Activated T-helper 2 cell treated with anti-CD3 and anti-CD28 coated beads, Interferon-gamma antibody, Interleukin-2, Interleukin-4, amounts not matched to agents 10 μg/mL and 5 μg/mL and 100 μg/mL, durations not matched to agents 14 hours and 24 hours and 36 hours (primary cell): ENCODE measurements at places on chromosomes 4 and X. TPM values are rescaled to one million over a fixed set of nuclear protein-coding genes. Genes with fewer than 3 reads are reported as not detected.

DNA sequence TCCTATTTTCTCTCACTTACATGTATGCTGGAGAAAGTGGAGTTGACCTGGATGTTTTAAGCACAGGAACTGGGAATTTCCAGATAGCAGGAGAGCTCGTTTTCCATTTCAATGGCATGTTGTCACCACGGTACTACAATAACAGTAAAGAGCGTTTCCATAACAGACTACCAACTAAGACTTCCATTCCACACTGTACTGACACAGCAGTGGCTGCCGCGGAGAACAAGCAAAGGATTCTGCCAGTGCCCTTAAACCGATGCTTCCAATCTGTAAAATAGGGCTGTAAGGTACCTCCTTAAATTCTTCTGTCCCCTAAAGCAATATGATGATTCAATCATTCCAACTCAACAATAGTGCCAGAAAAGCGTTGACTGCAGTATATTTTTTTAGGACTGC is 143.9 kb downstream of the KLHL13 start:
- H3K4me3 ChIP-seq = no peak overlapping the region
- H3K36me3 ChIP-seq = no peaks in the 10 kb centered on the region
- no peak overlapping the region for H3K27ac ChIP-seq
- H3K27me3 ChIP-seq = no peaks in the 10 kb centered on the region

GRCh38 chr4:89296896-89297295 is 10.7 kb downstream of the GPRIN3 start:
- no peaks in the 10 kb centered on the region for H3K27me3 ChIP-seq
- H3K36me3 ChIP-seq = peaks cover 21% of the 10 kb centered on the region
- H3K4me1 ChIP-seq = peaks cover 74% of the 10 kb centered on the region
- no peak for DNase-seq
- H3K4me3 ChIP-seq = no peak overlapping the region
- peak overlapping the region; percentile 67 for H3K27ac ChIP-seq

DNA sequence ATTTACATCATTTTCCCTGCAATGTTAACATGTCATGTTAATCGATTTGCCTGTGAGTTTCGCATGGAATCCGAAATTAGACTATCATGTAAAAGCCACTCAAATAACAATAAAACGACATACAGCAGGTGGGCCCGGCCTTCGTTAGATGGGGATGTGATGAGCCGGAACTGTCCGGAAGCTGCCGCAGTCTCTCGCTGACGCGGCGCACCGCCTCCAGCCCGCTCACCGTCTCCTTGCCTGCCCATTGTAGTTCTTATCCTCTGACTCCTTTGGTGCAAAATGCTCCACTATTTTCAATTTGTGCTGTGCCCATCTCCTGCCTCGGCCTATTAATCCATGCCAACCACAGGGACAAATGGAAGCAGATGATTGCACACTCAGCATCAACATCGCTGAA is 877.5 kb upstream of the TENM3 start:
- H3K36me3 ChIP-seq = no peaks in the 10 kb centered on the region
- H3K4me1 ChIP-seq = no peaks in the 10 kb centered on the region
- no peak for DNase-seq
- no peak overlapping the region for H3K27ac ChIP-seq
- H3K27me3 ChIP-seq = no peaks in the 10 kb centered on the region

DNA sequence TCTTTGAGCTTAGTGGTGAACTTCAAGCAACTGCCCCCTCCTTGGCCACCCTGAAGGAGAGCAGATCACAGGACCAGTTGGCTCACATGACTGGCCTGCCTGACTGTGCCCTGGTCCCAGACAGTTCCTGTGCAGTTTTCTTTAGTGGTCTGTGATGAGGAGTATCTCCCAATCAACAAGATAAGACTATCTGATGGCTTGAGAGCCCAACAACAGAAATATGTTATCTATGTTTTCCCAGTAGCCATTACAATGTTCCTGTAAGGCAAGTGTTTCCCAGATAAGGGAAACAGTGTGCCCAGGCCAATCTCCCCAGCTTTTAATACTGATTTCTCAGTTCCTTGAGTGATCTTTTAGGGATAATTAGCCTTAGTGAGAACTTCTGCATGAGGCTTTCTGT is 14.2 kb upstream of the TIMM8A start:
- H3K36me3 ChIP-seq = no peaks in the 10 kb centered on the region
- H3K27me3 ChIP-seq = no peaks in the 10 kb centered on the region
- H3K27ac ChIP-seq = no peak overlapping the region
- no peak for DNase-seq
- peaks cover 3% of the 10 kb centered on the region for H3K4me1 ChIP-seq

DNA sequence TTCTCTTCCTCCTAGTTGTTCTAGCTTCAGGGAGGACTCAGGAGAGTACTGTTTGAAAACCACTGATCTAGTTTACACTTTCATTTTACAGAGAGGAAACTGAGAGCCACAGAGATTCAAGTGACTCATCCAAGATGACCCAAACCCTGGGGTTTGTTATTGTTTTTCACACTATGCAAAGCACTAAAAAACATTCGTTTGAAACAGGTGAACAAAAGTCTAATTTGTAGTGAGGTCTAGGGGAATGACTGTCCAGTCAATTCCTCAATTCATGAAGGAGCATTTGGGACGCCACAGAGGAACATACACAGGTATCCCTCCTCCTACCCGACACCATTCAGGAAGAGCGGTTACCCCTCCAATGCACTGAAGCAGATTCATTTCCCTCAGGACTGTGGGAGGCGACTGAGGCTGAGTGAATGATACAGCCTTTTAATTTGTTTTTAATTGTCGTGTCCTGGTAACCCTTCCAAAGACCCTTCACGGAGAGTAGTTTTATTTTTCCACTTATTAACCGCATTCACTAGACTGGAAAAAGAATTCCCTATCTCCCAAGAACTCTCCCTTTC is 30.3 kb downstream of the TLR10 start:
- no peak overlapping the region for H3K27ac ChIP-seq
- DNase-seq = no peak
- peaks cover 3% of the 10 kb centered on the region for H3K36me3 ChIP-seq
- H3K4me1 ChIP-seq = peaks cover 7% of the 10 kb centered on the region

DNA sequence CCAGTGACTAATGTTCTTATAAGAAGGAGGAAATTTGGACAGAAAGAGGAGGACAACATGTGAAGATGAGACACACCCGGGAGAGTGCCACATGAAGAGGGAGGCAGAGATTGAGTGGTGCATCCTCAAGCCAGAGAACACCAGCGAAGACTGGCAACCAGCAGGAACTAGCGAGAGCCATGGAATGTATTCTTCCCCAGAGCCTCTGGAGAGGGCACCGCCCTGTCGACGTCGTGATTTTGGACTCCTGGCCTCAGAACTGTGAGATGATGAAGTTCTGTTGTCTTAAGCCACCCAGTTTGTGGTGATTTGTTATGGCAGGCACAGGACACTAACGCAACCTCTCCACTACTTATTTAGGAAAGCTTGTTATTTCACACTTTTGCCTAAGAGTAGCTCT is 196.0 kb upstream of the TLL1 start:
- H3K36me3 ChIP-seq = no peaks in the 10 kb centered on the region
- DNase-seq = no peak
- no peaks in the 10 kb centered on the region for H3K27me3 ChIP-seq
- H3K27ac ChIP-seq = no peak overlapping the region
- H3K4me3 ChIP-seq = no peak overlapping the region

DNA sequence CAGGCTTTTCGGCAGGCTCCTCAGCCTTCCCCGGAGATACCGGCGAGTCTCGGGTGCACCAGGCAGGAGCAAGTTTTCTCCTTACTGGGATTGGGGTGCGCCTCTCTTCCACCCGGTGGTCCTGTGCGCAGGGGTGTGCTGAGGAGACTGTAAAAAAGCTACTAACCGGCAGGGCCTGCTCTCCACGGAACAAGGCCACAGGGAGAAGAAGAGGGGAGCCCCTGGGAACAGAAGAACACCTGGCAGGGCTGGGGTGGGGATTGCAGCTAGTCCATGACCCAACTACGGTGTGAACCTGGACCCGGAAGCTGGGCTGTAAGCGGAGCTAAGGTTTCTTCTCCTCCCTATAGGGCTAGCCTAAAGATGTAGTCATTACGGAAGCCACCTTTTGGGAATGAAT is 17.7 kb upstream of the ZIC3 start:
- no peak for DNase-seq
- no peak overlapping the region for H3K27ac ChIP-seq
- H3K27me3 ChIP-seq = peaks cover 54% of the 10 kb centered on the region
- no peak overlapping the region for H3K4me3 ChIP-seq
- no peaks in the 10 kb centered on the region for H3K4me1 ChIP-seq
- H3K36me3 ChIP-seq = no peaks in the 10 kb centered on the region

DNA sequence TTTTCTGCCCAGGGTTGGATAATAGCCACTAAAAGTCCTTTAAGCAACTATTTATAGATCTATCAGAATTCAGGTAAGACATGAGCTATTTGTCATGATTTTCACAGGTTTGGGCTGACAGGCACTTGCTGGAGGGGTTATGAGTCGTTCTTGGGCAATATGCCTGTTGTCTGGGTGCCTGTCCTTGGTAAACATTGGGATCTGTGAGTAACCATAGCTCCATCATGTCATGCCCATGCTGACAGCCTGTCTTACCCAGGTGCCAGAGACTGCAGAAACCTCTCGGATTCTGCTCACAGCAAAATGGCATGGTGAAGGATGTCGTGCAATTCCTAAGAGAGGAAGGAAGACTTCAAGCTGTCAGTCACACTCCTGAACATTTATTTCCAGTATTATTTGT is 116.0 kb upstream of the PUDP start:
- no peak overlapping the region for H3K4me3 ChIP-seq
- H3K27ac ChIP-seq = no peak overlapping the region
- no peaks in the 10 kb centered on the region for H3K4me1 ChIP-seq
- DNase-seq = no peak
- no peaks in the 10 kb centered on the region for H3K27me3 ChIP-seq

- no peak for DNase-seq
- no peaks in the 10 kb centered on the region for H3K4me1 ChIP-seq
- no peaks in the 10 kb centered on the region for H3K36me3 ChIP-seq
Observed at GRCh38 chr4:93740890-93741289, 87.7 kb upstream of the ATOH1 start.

DNA sequence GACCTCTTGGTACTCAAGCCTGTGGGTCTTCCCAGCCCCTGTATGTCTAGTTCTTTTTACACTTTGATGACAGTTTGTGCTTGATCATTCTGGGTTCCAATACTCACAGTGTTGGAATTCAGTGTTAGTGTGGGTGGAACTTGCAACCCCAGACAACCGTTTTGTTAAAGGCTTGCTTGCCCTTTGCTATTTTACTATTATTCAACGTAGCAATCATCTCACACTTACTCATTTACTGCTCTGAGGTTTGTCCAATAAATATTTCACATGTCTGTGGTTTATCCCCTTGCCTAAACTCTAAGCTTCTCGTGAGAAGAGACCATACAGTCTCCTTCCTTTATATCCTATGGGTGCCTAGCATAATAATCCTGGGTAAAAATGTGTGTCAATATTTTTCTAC is 15.3 kb downstream of the CCNG2 start:
- peaks cover 4% of the 10 kb centered on the region for H3K4me1 ChIP-seq
- no peak overlapping the region for H3K4me3 ChIP-seq
- H3K36me3 ChIP-seq = peaks cover 37% of the 10 kb centered on the region
- DNase-seq = no peak
- H3K27ac ChIP-seq = no peak overlapping the region
- peaks cover 10% of the 10 kb centered on the region for H3K27me3 ChIP-seq

DNA sequence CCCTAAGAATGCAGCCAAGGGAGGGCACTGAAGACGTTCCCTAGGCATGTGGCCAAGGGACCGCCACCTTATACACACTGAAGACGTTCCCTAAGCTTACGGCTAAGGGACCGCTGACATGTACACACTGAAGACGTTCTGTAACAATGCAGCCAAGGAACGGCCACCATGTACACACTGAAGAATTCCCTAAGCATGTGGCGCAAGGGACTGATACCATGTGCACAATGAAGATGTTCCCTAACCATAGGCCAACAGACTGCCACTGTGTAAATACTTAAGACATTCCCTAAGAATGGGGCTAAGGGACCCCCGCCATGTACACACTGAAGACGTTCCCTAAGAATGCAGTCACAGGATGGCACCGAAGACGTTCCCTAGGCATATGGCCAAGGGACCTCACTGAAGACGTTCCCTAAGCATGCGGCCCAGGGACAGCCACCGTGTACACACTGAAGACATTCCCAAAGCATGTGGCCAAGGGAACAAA is 36.1 kb downstream of the DHRSX start:
- DNase-seq = no peak
- no peak overlapping the region for H3K4me3 ChIP-seq
- H3K36me3 ChIP-seq = peaks cover under 1% of the 10 kb centered on the region
- no peaks in the 10 kb centered on the region for H3K4me1 ChIP-seq

GRCh38 chrX:55451626-55451989 is 319 bp upstream of the MAGEH1 start:
- peaks cover 11% of the 10 kb centered on the region for H3K4me1 ChIP-seq
- peak overlapping the region; percentile 86 for H3K27ac ChIP-seq
- H3K27me3 ChIP-seq = no peaks in the 10 kb centered on the region
- no peak for DNase-seq

DNA sequence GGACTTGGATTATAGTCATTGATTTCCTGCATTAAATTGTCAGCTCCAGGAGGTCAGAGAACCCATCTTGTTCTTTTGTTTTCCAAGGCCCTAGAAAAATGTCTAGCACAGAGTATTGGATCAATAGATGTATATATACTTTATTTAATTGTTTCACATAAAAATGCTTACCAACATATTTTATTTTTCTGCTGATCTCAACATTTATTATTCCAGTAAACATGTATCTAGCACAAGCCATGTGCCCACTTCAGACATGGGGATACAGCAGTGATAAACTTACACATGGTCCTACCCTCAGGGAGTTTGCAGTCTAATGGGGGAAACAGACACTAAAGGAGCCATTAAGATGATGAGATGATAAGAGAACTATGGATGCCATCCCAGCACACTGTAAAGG is 49.1 kb upstream of the TBC1D9 start:
- H3K4me1 ChIP-seq = no peaks in the 10 kb centered on the region
- no peak overlapping the region for H3K4me3 ChIP-seq
- peaks cover 7% of the 10 kb centered on the region for H3K27me3 ChIP-seq
- no peaks in the 10 kb centered on the region for H3K36me3 ChIP-seq
- no peak for DNase-seq
- no peak overlapping the region for H3K27ac ChIP-seq

DNA sequence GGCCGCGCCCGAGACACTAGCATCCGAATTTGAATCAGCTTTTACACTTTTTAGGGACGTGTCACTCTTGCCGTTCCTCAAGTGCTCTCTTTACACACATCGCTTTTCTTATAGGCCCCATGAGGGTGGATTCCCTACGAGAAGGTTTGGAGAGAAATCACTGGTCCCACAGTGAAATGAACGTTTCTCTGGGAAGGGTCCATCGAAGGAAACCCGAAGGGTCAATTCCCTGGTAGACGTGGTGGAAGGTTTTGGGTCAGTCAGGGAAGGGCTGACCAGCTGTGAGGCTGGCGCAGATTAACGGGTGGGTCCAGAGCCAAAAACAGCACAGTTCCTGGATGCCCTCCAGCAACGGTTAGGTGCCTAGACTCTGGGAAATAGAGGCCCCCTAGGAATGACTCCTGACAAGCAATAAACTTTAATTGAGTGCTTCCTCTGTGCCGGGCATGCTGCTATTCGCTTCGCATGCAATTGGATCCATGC is 35.9 kb downstream of the ETDC start:
- no peak overlapping the region for H3K27ac ChIP-seq
- no peaks in the 10 kb centered on the region for H3K27me3 ChIP-seq
- H3K4me3 ChIP-seq = peak overlapping the region; percentile 93
- H3K4me1 ChIP-seq = peaks cover 43% of the 10 kb centered on the region
- peaks cover 36% of the 10 kb centered on the region for H3K36me3 ChIP-seq
- DNase-seq = no peak

QDPR gene
- 28.2 and 34.3 TPM in 2 replicates for total RNA-seq

HPGD gene
- 0.48 and 1.2 TPM in 2 replicates for total RNA-seq

FAM184B gene
- not detected in 2 replicates for total RNA-seq

RAB41 gene
- not detected in 2 replicates for total RNA-seq

NAA11 gene
- total RNA-seq = not detected in 2 replicates

MAGEB2 gene
- total RNA-seq = not detected in 2 replicates

IL3RA gene
- total RNA-seq = 6.8 and 7.4 TPM in 2 replicates

PNMA6E gene
- not detected in 2 replicates for total RNA-seq
